ENCODE measurements at places on chromosomes 3 and 15.

- H3K27ac ChIP-seq: no peak overlapping the region
- no peaks in the 10 kb centered on the region for H3K4me1 ChIP-seq
- no peak overlapping the region for H3K4me3 ChIP-seq
- no peaks in the 10 kb centered on the region for H3K27me3 ChIP-seq
- peak; percentile 40 for DNase-seq
Observed at GRCh38 chr15:63283126-63283525, 5.7 kb downstream of the APH1B start.

- DNase-seq: no peak
- H3K36me3 ChIP-seq: peaks cover 5% of the 10 kb centered on the region
- H3K4me1 ChIP-seq: no peaks in the 10 kb centered on the region
- no peak overlapping the region for H3K4me3 ChIP-seq
Observed at GRCh38 chr15:65631503-65631902, 9.8 kb downstream of the SLC24A1 start.

DNA sequence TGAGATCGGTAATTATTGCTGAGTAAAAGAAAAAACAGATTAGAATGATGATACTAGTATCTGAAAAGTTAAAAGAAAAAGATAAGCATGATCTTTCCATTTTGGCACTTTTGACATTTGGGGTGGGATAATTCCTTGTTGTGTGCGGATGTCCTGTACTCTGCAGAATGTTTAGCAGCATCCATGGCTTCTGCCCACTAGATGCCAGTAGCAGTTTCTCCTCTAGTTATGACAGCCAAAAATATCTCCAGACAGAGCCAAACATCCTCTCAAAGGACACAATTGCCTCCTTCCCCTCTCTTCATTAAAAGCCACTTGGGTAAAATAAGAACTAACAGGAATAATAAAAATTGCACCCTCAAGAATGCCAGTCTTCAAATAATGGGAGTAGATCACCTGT, 468.8 kb upstream of the GRM7 start:
- no peak overlapping the region for H3K27ac ChIP-seq
- H3K4me3 ChIP-seq: no peak overlapping the region
- no peaks in the 10 kb centered on the region for H3K27me3 ChIP-seq
- no peaks in the 10 kb centered on the region for H3K4me1 ChIP-seq
- DNase-seq: no peak
- H3K36me3 ChIP-seq: no peaks in the 10 kb centered on the region

- no peak for DNase-seq
- H3K36me3 ChIP-seq: no peaks in the 10 kb centered on the region
Observed at GRCh38 chr3:8768364-8769087, 887 bp downstream of the OXTR start.

- peaks cover 2% of the 10 kb centered on the region for H3K4me1 ChIP-seq
- peak overlapping the region; percentile 54 for H3K4me3 ChIP-seq
- H3K27me3 ChIP-seq: no peaks in the 10 kb centered on the region
- DNase-seq: no peak
- H3K27ac ChIP-seq: peak overlapping the region; percentile 13
Observed at GRCh38 chr3:112302150-112302830, 8.3 kb upstream of the SLC9C1 start.

GRCh38 chr15:74174219-74174957, 878 bp downstream of the ISLR start:
- peaks cover 7% of the 10 kb centered on the region for H3K36me3 ChIP-seq
- peak; percentile 57 for DNase-seq
- H3K4me1 ChIP-seq: peaks cover 69% of the 10 kb centered on the region
- H3K27ac ChIP-seq: peak overlapping the region; percentile 79

GRCh38 chr15:25812073-25812472, 51.1 kb downstream of the ATP10A start:
- no peak overlapping the region for H3K4me3 ChIP-seq
- DNase-seq: no peak
- no peaks in the 10 kb centered on the region for H3K36me3 ChIP-seq
- no peak overlapping the region for H3K27ac ChIP-seq

GRCh38 chr15:41285285-41285684, 47.1 kb downstream of the OIP5 start:
- H3K27ac ChIP-seq: peak overlapping the region; percentile 91
- H3K4me1 ChIP-seq: peaks cover 3% of the 10 kb centered on the region
- H3K4me3 ChIP-seq: peak overlapping the region; percentile 79

DNA sequence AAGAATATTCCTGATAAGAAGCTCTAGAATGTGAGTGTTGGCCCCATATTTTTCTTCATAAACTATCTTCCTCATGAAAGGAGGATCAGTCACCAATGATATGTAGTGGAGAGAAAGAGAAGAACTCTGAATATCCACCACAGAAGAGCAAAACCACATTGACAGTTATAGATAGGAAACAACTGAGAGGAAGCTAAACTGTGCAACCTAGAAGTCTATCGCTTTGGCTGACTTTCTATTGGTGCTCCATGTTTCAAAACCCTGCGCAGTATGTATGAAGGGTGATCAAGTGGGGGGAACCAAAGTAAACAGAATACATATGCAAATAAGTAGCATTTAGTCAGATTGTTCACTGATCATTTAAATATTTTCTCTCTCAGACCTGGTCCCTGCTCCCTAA, 41.0 kb upstream of the ZNF280D start:
- H3K4me1 ChIP-seq: no peaks in the 10 kb centered on the region
- DNase-seq: no peak

- H3K36me3 ChIP-seq: peaks cover 2% of the 10 kb centered on the region
- DNase-seq: no peak
- no peak overlapping the region for H3K4me3 ChIP-seq
- no peaks in the 10 kb centered on the region for H3K27me3 ChIP-seq
- H3K4me1 ChIP-seq: no peaks in the 10 kb centered on the region
Observed at GRCh38 chr3:43608751-43609150, 13.1 kb downstream of the ANO10 start.

GRCh38 chr15:92655178-92655995, at the start of gene FAM174B:
TSS of gene FAM174B (minus strand) at chr15:92655775.
- no peaks in the 10 kb centered on the region for H3K27me3 ChIP-seq
- H3K4me1 ChIP-seq: peaks cover 24% of the 10 kb centered on the region
- no peaks in the 10 kb centered on the region for H3K36me3 ChIP-seq
- peak within 1 kb of the TSS; percentile 12 for H3K27ac ChIP-seq
- H3K4me3 ChIP-seq: peak within 1 kb of the TSS; percentile 75
